ENCODE measurements at places on chromosomes 7 and 10.

DNA sequence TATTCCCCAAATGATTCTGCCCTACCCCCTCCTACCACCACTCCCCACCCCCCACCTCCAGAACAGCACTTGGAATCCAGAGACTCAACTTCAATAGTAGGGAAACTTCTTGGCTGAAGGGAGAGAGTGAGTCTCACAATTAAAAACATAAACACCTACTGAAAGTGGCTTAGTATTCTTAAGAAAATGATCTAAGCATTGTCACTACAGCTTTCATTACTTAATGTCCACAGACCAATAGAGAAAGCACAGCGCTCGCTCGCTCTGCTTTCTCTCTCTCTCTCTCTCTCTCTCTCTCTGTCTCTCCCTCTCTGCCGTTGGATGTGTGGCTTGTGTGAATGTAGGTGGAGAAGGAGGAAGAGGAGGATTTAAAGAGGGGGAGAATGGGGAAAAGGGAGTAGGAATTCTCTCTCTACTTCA, 1.5 kb upstream of the SEMA3A start:
- DNase-seq: no peak

DNA sequence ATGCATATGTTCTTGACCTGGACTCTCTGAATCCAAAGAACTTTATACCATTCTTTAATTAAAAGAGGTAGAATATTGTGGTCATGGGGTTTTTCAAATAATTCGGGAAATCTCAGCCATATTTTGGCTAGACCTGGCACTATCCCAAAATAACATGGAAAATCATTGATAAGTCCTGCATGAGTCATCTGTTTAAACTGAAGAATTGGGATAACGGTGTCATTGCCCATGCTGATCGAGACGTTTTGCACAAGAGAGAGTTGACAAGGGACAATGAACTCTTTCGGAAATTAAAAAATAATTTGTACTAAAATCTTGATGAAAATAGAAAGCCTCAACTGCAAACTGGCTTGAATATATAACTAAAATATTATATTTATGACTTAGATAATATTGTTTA, 19.9 kb upstream of the ABCB4 start:
- DNase-seq: no peak

GRCh38 chr7:93402944-93403343, 170.8 kb downstream of the VPS50 start:
- no peak for DNase-seq

DNA sequence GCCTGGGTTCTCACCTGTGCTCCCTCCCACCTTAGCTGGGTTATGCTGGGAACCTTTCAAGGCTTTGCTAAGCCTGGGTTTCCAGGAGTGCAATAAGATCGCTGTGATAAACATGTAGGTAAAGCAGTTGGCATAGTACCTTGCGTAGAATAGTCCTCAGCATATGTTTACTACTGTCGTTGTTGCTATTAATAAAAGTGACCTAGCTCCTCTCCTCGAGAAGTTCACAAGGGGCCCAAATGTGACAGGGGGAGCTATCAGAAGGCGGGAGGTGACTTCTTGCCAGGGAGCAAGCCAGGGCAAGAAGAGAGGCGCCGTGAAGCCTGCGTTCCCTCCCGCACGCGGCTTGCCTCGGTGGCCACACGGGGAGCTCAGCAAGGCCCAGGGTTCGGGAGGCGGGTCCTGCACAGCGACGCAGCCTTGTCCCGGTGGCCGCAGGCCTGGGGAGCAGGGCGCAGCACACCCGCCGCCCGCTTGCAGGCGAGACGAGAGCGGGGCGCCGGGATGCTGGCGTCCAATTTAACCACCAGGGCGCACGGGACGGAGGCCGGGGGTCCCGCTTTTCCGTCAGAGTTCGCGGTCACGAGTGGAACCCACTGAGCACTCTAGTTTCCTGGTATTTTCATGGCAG, 106.2 kb downstream of the SNX10 start:
- DNase-seq: no peak

DNA sequence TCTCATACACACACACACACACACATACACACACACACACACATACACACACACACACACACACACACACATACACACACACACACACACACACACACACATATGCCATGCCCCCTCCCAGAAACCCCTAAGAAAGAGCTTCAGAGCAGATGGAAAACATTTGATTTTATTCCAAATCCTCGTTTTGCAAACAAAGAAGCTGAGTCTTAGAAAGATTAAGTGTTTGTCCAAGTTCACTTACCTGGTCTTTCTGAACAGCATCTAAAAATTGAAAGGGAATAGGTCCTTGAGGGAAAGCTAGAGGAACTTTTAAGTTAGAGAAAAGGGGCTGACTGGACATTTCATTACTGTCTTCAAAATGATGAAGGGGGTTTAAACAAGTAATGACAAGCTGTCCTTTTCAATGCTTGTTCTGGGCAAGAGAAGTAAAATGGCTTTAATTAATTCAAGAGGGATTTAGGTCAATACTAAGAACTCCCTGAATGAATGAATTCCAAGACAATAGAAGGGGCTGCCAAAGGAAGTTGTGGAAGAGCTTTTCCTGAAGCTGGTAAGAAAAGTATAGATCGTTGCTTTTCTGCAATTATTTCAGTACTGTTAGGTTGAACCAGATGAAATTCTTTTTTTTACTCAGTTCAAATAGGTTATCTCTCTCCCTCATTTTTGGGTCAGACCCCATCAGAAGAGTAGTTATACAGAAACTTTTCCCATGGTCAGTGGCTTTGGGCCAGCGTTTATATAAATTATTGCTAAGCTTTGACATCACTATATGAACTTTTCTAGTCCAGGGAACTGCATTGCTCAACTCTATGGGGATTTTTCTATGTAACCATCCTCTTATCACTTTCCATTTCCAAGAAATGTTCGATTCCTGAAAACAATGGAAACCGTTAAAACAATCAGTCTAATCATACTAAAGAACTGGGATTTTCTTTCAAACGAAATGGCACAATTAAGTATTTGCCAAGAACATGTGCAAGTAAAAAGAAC, 261.4 kb downstream of the MTERF1 start:
- no peak for DNase-seq

- no peak for DNase-seq
These were observed 29.4 kb downstream of the LSMEM1 start for GRCh38 chr7:112510001-112510742.

DNA sequence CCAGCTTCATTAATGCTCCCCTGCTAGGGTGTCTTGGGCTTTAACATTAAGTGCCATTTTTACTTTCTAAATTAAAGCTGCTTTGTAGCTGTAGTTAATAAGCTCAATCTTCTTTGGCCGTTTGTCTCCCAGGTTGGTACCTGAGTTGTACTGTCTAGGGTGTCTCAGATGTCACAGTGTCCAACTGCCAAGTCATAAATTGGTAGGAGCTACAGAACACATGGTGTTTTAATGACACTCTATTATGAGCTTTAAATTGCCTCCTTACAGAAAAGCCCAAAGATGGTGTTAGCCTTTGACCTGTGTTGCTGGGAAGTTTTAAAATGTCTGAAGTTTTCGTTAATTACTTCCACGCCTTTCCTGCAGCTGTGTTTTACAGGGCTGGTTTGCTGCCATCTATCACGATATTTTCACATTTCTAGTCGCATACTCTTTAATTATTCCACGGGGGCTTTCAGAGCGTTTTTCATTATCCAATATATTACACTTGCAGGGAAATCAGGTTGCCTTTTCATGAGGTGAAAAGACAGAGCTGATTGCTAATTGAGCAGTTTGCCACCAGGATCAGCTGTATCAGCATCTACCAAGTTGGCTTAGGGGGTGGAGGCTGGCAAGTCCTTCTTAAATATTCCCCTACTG, 247.8 kb upstream of the PLPP4 start:
- no peak for DNase-seq

DNA sequence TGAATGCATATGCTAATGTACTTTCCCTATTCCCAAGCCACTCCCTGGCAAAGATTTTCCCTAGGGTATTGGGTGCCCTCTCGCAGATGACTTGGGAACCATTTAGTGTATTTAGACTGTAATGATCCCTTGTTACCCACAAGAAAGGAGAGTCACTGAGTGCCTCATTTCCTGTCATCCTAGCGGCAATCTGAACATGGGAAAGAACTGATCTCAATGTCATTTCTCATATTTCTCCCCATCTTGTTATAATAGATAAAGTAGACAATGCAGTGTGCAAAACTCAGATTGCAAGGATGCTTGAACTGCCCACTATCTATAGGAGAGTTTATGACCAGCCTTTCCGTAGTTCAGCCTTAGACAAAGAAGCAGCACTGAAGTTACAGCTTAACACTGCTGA, 123.3 kb downstream of the MICU1 start:
- no peak for DNase-seq

DNA sequence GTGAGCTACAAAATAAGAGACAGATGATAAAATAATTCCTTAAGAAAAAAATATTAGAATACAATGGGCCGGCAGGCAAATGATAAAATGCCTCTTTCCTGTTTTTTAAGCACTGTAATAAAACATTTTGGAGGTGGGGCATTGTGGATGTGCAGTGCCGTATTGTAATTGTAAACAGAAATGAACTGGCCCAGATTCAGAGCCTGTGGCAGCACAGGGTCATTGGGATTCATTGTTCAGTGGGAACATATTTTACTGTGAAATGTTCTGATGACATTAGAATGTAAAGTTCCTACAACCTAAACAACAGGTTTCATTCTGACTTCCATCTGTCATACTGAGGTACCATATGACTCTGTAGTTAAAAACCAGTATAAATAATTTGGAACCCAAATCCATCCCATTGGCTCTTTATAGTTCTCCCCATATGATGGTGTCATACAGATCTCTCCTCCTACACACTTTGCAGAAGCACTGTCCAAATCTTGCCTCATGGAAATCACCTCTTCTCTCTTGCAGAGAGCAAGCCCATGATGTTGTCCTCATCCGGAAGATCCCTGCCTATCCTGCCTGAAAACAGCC, 264.6 kb downstream of the WDR37 start:
- DNase-seq: no peak

DNA sequence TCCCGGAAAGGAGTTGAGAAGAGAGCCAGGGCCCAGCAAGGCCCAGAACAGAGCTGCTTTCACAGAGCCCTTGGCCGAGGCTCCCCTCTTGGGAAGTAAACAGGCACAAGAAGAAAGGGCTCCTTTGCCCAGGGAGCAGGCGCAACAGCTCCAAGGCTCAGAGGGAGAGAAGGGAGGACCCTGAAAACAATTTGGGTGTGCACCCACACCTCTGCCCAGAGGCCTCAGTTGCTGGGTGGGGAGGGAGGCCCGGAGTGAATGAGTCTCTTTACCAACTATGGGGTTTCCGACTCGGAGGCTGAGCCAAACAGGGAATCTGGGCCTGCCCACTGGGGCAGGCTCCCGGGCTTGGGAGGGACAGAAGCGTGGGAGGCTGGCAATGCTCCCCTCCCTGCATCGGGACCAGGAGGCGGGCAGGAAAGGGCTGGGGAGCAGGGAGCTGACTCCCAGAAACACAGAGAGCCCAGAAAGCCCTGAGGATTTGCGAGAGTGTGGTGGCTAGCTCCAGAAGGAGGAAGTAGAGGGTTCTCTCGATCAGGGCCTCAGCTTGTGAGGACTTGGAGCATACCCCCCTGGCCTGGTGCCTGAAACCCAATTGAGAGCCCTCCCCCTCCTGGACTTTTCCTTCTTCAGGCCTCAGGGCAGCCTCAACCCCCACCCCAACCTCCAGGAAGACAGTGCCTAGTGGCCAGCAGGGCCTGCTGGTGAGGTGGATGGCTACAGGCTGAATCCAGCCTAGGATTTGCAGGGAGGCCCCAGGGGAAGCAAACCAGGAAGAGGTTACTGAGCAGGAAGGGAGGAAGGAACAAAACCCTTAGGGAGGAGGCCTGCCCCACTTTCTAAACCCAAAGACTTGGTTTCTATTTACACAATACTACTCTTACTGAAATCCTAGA, 6.2 kb downstream of the C10orf105 start:
- no peak for DNase-seq

DNA sequence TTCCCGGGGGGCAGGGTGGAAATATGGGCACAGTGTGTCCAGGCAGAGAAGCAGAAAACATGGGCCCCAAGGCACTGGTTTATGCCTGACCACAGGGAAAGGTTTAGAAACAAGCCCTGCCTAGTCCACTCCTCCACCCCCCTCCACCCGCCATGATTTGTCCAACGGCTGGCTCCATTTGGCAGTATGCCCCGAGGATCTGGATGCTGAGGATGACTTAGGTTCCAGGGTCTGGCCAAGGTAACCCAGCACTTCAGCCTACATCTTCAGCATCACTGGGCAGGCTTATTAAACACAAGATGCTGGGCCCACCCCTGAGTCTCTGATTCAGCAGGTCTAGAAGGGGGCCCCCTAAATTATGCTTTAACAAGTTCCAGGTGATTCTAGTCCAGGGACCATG, 121.9 kb downstream of the RALA start:
- DNase-seq: no peak

DNA sequence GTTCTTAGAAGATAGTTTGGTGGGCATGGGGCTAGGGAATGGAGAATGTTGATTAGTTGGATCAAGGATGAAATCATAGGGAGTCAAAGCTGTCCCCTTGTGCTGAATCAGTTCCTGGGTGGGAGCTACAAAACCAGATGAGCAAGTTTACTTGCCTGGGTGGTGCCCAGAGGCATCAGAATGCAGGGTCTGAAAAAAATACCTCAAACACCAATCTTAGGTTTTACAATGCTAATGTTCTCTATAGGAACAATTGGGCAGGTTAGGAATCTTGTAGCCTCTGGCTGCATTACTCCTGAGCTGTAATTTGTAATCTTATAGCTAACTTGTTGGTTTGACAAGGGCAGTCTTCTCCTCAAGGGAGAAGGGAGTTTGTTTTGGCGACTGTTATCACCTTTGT, 34.4 kb downstream of the LHFPL3 start:
- DNase-seq: no peak

- no peak for DNase-seq
These were observed 554.9 kb upstream of the GALNT17 start for GRCh38 chr7:70577078-70577477.

DNA sequence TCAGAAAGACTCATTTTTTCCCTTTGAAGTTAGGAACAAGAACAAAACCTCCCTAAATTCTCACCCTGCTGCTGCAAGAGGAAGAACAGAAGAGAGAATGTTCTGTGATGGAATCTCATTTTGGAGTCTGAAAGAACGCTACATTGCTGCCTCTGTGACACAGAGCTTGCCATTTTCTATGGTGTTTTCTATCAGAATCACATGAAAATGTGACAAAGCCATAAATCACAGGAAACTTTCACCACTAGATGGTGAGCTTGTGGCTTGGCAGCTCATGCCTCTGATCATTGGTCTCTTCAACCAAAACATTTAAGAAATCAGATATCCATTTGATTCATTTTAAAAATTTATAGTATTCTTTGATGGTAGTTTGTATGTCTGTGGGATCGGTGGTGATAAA, 82.9 kb downstream of the CADPS2 start:
- no peak for DNase-seq

DNA sequence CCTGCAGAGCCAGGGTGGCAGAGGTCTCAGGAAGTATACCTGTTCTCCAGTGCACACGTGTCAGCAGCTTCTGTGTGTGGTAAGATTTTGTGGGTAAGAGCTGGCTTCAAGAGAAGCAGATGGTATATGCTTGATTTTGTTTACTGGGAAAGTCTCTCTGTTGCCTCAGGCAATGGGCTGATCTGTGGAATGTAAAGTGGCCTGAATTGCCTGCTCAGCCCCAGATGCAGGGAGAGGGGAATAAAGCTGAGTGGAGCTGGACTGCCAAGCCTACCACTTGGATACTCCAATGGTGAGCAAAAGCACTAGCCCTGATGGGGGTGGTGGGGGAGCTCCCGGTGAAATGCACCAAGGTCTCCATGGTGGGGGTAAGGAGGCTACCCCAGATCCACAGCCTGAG, 156.1 kb downstream of the WDR11 start:
- DNase-seq: no peak

GRCh38 chr7:124754576-124755268, 10.9 kb downstream of the GPR37 start:
- DNase-seq: no peak

- DNase-seq: no peak
These were observed 453 bp downstream of the SFMBT2 start for GRCh38 chr10:7410301-7410861.

GRCh38 chr10:131770946-131771633, 129.7 kb upstream of the PPP2R2D start:
- no peak for DNase-seq

Measured in stimulated activated CD4-positive, alpha-beta T cell treated with anti-CD3 and anti-CD28 coated beads, Interleukin-15, amount 100 ng/mL, for 1 hour (primary cell).